ENCODE measurements at places on chromosomes 2 and 18. TPM values are rescaled to one million over a fixed set of nuclear protein-coding genes. Genes with fewer than 3 reads are reported as not detected.

GRCh38 chr18:58541789-58542425, 87.0 kb downstream of the ALPK2 start:
- DNase-seq: no peak

- DNase-seq: no peak
Observed at GRCh38 chr2:112472547-112473263, 9.3 kb upstream of the TTL start.

- no peak for DNase-seq
Observed at GRCh38 chr2:110858135-110858725, 125.9 kb downstream of the ACOXL start.

Gene BCL2
- total RNA-seq: 17.9 TPM

DNA sequence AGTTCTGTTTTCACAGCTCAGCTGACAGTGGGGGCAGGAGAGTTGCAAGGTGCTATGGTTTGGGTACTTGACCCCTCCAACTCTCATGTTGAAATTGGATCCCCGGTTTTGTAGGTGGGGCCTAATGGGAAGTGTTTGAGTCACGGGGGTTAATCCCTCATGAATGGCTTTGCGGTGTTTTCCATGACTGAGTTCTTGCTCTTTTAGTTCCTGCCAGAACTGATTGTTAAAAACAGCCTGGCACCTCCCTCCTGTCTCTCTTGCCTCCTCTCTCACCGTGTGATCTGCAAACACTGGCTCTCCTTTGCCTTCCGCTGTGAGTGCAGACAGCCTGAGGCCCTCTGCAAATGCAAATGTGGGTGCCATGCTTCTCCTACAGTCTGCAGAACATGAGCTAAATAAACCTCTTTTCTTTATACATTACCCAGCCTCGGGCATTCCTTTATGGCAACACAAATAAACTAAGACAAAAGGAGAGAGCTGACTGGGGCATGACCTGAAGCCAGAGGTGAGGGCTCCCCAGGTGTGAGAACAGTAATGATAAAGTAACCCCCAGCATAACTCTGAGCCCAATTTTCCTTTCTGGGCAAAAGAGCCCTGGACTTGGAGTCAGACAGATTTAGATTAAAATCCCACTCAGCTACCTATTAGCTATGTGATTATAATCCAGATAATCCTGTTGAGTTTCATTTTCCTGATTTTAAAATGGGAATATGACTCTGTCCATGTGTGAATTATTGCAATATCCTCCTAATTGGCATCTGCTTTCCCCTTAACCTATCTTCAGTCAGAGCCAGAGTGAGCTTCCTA, 64.9 kb upstream of the CAPN13 start:
- DNase-seq: no peak

Gene SIX2
- total RNA-seq: not detected

DNA sequence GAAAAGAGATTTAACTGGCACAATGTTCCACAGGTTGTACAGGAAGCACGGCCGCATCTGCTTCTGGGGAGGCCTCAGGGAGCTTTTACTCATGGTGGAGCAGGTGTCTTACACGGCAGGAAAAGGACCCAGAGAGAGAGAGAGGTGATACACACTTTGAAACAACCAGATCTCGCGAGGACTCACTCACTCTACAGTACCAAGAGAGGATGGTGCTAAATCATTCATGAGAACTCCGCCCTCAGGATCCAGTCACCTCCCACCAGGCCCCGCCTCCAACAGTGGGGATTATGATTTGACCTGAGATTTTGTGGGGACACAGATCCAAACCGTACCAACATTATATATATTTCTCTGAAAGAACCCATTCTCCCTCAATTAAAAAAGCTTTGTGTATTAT, 79.7 kb upstream of the DOCK10 start:
- DNase-seq: no peak

Data from uterus (tissue), 4 donors.